ENCODE measurements at places on chromosomes 13 and 19. TPM values are rescaled to one million over a fixed set of nuclear protein-coding genes. Genes with fewer than 3 reads are reported as not detected.

Gene IRF3
- total RNA-seq: 52.4 TPM

Gene FLT1
- total RNA-seq: 29.0 TPM

DNA sequence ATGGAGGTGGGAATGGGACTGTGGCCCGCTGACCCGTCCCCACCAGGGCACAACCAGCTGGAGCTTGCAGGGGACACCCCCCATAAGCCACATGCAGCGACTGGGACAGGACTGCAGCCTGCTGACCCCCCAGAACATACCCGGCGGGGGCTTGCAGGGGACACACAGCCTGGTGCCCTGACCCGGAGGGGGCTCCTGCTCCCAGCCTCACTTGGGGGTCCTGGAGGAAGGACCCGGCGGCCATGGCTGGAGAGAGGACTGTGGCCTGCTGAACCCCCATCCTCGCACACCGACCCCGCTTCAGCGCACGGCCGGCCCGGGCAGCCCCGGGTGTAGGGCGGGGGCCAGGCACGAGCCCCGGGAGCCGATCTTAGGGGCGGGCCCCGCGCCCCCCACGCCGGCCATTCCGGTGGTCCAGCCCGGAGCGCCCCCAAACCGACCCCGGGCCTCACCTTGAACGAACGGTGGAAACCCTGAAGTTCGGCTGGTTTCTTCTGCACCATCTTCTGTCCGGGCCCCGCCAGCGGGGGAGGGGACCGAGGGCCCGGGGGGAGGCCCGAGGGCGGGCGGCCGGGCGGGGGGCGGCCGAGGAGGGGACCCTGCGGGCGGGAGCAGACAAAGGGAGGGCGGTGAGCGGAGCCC lies 574 bp downstream of the MKNK2 start:
- no peak for DNase-seq

Gene PRKD2
- 25.5 TPM for total RNA-seq

DNA sequence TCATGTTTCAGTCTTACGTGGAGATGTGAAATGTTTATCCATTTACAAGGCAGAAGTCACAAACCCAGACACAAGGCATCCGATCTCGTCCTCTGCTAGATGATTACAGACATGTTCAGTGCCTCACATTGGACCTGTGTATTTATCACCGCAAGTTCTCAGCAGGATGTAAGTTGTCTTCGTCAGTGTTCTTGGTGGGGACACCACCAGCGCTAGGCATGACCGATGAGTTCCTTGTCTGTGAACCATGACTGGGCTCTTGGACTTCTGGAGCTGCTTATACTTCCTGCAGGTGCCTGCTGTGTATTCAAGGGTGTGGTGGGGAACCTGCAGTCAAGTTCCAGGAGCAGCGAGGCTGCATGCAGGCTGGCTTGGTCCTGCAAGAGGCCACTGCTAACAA lies 105.4 kb downstream of the URI1 start:
- DNase-seq: no peak

DNA sequence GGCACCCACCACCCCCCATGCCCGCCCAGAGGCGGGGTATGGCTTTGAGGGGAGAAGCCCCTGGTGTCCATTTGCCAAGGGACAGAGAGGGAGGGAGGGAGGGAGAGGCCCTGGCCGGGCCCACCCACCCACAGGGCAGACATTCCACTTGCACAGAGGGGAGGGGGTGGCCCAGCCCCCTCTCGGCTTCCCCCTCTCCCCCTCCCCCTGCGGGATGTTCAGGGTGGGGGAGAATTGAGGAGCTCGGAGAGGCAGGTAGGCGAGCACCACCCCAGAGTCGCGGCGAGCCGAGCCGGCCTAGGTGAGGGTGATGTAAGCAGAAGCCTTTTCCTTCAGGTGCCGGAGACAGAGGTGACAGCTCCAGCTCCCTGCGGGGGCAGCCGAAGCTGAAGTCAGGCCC lies 12.3 kb downstream of the DPF1 start:
- no peak for DNase-seq

GRCh38 chr19:45295873-45296272 lies 26.8 kb downstream of the CKM start:
- no peak for DNase-seq

DNA sequence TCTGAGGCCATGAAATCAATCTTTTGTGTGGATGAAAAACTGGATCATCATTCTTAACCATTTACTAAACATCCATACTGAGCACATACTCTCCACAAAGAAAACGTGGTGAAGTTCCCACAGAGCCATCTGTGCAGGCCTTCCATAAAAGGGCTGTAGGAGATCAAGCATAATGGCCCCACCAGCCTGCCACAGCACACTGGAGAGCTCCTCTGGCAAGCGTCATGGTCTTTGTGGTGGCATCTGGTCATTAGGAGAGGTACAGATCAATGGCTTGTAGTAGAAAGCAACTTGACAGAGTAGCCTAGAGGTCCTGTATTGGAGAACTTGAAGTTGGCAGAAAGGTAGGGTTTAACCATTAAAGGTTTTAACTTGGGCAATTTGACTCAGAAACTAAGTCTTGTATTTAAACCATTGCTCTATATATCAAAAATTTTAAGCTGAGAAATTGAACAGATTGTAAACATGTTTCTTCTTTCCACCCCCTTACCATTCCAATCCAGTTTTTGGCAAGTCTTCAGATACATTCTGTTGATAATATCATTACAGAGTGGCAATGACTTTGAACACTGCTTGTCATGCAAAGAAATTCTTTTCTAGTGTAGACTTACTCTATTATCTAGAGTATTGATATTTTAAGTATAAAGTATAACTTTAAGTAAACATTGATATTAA lies 128.3 kb downstream of the LMO7 start:
- no peak for DNase-seq

- DNase-seq: no peak
Observed at GRCh38 chr13:99085808-99086266, 108.0 kb upstream of the DOCK9 start.

DNA sequence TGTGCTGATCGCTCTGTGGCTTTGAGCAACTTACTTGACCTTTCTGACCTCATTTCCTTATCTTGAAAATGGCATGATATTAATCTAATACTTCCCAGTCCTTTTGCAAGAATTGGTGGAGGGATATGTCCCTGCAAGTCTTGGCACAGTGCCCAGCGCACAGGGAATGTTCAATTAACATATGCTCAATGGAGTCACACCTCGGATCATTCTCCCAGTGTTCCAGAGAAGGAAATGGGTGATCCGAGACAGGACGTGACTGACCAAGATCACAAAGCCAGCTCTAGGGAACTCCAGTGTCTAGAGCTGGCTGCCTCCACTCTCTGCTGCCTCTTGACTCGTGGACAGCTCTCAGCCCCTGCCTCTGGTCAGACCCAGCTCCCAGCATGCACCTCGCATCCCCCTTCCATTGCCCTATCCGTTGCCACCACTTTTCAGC lies 3.6 kb downstream of the CDC42EP5 start:
- no peak for DNase-seq

Gene CCL25
- not detected for total RNA-seq

Gene MYBPC2
- total RNA-seq: not detected

- no peak for DNase-seq
Observed at GRCh38 chr19:33063356-33063752, 1.3 kb downstream of the RHPN2 start.

DNA sequence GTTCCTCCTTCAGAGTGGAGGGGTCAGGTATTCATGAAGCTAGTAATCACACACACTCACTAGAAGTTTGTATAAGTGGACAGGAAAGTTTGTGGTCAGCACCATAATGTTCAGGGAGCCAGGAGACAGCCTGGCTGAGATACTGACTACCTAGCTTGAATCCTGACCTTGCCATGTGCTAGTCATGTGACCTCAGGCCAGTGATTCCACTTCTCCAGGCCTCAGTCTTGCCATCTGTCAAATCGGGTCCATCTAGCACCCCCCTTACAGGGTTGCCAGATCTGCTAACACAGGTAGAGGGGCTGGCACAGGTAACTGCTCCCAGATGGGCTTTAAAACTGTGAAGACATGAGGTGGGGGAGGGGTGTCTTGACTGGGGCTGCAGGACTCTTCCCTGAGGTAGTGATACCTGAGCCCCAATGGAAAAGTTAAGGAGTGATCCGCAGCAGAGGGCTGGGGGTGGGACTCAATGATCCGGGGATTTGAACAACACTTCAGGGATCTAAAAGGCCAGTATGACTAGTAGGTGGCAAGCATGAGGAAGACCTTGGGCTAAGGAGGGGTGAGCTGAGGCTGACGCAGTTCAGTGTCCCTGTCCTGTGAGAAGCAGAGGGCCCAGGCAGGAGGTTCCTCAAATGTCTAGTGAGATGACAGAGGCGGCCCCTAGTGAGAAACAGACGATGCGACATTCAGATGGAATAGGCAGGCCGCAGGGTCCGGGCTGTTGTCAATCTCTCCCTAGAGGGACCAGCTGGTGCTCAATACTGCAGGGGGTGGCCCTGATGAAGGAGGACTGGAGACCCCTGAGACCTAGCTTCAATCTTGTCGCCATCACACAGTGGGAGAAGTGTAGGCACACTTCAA lies 8.5 kb downstream of the ACTMAP start:
- no peak for DNase-seq

DNA sequence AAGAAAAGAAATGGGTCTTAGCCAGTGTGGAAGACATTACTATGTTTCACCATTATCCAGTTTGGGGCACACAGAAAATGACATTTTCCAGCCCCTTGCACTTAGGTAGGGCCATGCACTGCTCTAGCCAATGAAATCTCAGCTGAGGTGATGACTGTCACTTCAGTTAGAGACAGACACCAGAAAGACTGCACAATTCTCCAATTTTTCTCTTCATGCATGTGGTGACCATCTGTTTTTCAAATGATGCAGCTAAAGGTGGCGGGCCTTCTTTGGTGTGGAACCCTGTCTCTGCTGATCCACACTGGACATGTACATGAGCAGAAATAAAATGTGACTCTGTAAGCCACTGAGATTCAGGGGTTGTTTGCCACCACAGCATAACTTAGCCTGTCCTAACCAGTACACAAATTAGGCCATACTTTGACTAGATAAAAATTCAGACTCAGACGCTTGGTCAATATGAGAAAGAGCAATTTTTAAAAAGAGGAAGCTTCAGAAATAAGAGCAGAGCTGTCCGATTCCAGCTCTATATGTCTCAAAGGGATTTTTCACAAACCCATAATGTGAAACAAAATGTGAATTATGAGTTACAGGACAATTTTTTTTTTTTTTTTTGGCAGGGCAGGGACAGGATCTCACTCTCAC lies 6.7 kb downstream of the ZNF565 start:
- DNase-seq: no peak

DNA sequence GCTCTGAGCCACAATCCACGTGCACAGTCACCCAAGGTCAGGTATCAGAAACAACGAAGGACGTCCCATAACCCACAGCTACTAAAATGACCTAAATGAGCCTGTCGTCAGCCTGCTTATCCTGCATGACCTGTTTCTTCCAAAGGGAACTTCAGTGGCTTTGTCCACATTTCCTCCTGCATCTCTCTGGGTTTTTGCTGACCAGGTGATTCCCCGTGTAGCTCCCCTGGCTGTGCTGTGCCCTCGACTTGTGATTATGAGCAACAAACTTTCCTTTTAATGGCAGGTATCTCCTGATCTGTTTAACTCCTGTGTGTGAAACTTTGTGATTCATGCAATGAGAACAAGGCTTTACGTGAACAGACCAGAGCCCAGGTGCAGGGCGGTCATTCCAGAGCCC lies 81.0 kb downstream of the PEG3 start:
- DNase-seq: no peak

DNA sequence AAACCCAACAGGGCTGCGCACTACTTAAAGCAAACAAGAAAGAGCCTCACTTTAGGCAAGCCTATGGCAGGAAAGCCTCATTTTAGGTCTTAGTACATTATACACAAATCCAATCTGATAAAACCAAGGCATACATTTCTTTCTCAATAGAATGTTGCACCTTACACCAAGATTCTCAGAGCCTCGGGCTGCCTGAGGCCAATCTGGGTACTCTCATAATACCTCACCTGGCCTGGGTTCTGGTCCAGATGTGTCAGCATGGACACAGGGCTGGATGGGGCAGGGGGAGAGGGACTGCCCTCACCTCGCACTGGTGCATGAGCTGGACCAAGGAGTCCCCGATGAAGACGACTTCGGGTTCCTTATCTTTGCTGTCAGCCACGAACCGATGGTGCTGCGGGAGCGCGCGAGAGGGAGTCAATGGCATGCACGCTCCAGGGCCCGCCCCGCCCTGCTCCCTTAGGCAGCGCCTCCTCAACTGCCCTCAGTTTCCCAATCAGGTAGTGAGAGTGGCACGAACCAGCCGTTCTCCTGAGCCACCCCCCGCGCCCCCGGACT lies at the start of gene PRR19:
Gene PRR19, plus strand, starts transcription at position 487 of the 558 bp plus-strand sequence. CDS start 7,453 bp downstream, outside the sequence.
- no peak for DNase-seq

DNA sequence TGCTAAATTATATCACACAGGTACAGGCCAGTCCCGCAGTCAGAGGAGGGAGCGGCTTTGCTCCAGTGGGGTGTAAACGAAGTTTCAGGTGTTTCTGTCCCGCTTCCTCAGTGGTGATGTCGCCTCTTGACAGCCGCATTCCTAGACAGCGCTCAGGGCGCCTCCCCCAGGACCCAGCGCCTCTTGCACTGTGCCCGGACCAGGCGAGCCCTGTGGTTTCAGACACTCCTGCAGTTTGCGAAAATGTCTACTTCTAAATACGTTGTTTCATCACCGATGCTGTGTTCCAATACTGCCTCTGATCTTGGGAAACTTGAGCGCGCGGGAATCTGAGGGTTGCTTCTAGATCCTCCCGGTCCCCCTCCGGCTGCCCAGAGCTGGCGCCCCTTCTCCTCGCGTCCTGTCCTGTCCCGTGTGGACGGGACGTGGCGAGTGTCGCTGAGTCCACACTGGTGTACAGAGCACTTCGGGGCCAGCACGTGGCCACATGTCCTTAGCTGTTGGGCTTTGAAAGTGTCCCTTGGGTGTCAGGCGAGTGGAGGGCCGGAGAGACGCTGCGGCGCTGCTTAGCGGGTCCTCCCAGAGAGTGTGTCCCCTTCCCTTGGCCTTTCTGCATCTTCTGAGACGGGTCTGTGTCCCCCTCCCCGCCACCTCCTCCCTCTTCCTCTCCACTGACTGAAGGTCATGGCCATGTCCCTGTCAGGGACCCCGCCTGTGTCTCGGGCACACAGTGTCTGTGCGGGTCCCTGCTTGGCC lies 14.6 kb upstream of the RPS15 start:
- no peak for DNase-seq

- no peak for DNase-seq
Observed at GRCh38 chr19:48966541-48967345, 1.6 kb downstream of the FTL start.

DNA sequence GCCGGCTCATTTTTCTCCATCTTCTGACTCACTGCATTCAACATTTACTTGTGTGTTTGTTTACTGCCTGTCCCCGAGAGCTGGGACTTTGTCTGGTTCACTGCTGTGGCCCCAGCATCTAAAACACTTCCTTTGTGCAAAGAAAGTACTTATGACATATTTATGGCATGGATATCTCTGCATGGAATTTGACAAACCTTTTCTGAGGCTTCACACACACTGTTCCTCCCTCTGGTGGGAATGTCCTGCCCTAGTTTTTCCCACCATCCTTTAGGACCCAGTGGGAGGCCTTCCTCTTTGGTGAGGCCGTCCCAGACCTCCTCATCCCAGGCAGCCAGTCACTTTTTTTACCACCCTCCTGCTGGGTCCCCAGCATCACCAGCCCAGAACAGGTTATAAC lies 1.4 kb upstream of the SRRM5 start:
- DNase-seq: no peak

All from breast epithelium (tissue), 4 donors.